Cardiac muscle cell (in vitro differentiated cells and primary cell): ENCODE measurements at places on chromosomes 4 and X. TPM values are rescaled to one million over a fixed set of nuclear protein-coding genes. Genes with fewer than 3 reads are reported as not detected.

DNA sequence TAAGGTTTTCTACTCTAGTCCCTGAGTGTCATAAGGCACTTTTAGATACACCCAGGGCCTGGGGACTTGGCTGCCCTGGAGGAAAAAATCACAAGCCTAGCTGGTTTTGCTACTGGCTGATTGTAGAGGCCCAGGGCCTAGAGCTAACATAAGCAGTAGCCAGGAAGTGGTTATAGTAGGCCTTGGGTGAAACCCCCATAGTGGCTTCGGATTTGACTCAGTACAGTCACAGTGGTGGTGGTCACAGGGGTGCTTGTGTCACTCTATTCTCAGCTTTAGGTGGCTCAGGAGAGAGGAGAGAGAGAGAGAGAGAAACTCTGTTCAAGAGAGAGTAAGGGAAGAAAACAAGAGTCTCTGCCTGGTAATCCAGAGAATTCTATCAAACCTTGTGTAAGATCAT, 194.5 kb upstream of the EDA2R start:
- no peak overlapping the region for H3K4me3 ChIP-seq
- no peaks in the 10 kb centered on the region for H3K4me1 ChIP-seq
- no peak for DNase-seq
- no peaks in the 10 kb centered on the region for H3K27me3 ChIP-seq
- no peak overlapping the region for H3K27ac ChIP-seq
- H3K36me3 ChIP-seq, result no peaks in the 10 kb centered on the region

GRCh38 chr4:181677201-181677600, 566.0 kb upstream of the TENM3 start:
- no peak overlapping the region for H3K27ac ChIP-seq
- H3K36me3 ChIP-seq, result no peaks in the 10 kb centered on the region
- no peak overlapping the region for H3K4me3 ChIP-seq
- no peaks in the 10 kb centered on the region for H3K27me3 ChIP-seq

DNA sequence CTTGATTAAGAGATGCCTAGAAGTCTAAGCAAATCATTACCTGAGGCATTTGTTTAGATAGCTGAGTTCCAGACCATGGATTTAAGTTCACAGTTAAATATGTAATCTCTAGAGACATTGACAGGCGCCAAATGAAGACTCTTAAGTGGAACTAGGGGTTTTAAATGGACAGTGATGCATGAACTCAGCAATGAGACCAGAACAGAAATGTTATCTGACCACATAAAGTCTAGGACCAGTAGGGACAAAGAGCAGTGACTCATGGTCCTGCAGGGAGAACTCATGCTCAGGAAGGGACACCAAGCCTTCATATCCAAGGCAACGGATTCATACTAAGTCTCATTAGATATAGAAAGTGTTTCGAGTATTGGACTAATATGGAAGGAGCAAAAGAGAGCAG, 152.3 kb downstream of the PPARGC1A start:
- no peak overlapping the region for H3K4me3 ChIP-seq
- no peak for DNase-seq
- no peaks in the 10 kb centered on the region for H3K36me3 ChIP-seq
- no peaks in the 10 kb centered on the region for H3K27me3 ChIP-seq
- H3K4me1 ChIP-seq, result peaks cover 7% of the 10 kb centered on the region

Gene C4orf51
- total RNA-seq, result not detected in 2 replicates

Gene CD99
- total RNA-seq, result 361 and 474 TPM in 2 replicates

Gene PRSS12
- 0.42 and 0.48 TPM in 2 replicates for total RNA-seq
